ENCODE measurements at places on chromosomes 2 and 18.

- DNase-seq, result no peak
Observed at GRCh38 chr2:73004889-73005596, 66.5 kb downstream of the SFXN5 start.

DNA sequence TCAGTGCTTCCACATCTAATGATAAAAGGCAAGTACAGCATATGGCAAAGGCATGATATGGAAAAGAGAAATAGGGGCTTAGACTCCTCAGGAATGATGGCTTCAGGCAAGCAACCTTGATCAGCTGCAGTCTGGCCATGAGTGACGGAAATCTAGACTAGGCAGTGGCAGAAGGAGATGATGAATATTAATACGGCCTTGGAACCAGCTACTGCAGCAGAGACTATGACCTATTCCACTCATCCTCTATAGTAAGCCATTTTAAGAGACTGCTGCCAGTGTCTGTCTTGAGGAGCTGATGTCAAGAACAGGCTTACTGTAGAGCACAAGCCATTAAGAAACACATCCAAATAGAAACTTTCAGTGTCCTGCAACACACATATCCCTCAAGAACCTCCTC, 23.7 kb downstream of the ASXL2 start:
- no peak for DNase-seq

- peak; percentile 37 for DNase-seq
Observed at GRCh38 chr18:77108001-77108692, 24.4 kb downstream of the MBP start.

DNA sequence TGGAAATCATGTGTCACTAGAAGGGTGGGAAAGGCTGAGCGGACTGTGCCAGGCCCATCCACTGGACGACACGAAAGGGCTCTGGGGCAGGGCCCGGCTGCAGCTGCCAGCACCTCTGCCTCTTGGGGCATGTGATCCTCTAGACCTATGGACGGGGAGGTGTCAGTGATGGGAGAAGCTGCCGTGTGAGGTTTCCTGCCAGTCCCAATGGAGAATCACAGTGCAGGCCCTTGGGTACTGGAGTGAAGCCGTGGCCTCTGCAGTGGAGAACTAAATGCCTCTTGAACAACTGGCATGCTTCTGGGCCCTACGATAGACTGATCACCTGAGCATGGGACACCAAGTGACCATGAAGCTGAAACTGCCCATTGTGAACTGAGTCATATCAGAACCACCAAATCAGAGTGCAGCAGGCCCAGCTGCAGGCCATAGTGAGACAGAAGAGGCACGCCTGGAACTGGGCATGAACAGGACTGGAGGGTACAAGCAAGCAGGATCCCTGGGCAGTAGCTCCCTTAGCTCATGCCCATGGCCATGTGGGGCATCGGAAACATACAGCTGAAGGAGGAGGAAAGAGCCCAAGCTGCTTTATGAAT, 18.8 kb upstream of the RHOB start:
- no peak for DNase-seq

Data from CD4-positive, alpha-beta T cell treated with Interleukin-21 for 1 hour (primary cell).